ENCODE measurements at places on chromosomes 6 and 20.
A peak's percentile ranks its signal among the peaks of the same experiment; 100 is the strongest.

GRCh38 chr6:75746221-75746620 is 2.8 kb upstream of the MYO6 start:
- DNase-seq = no peak

DNA sequence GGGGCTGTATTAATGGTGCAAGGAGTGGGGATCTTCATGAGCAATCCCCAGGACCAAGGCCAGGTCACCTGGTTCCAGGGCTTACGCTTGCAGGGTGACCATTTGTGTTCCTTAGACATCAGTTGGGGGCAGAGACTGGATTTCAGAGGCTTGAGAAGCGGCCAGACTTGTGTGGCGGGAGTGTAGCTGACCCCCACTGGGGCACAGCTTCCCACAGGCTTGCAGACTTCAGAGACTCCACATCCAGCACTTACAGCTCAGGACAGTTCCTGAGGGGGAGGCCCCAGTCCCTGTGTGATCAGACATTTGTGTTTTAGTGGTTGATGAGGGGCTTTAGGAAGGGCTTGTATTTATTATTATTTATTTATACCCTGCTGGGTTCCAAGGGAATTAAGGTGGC is 15.3 kb downstream of the TJAP1 start:
- no peak for DNase-seq

- DNase-seq = no peak
These were observed 6.4 kb upstream of the MTRES1 start for GRCh38 chr6:107021446-107022185.

DNA sequence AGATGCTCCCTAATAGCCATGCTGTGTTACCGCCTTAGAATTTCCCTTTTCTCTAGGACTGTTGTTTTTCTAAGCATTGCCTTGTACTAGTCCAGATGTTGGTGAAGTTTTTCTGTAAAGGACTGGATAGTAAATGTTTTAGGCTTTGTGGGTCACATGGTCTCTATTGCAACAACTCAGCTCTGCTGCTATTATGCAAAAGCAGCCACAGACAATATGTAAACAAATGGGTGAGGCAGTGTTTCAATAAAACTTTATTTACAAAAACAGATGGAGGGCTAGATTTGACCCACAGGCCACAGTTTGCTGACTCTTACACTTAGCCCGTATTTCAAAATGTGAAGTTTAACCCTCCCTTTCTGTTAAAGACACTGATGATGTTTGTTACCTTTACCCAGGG is 207.6 kb upstream of the MYLIP start:
- DNase-seq = no peak

DNA sequence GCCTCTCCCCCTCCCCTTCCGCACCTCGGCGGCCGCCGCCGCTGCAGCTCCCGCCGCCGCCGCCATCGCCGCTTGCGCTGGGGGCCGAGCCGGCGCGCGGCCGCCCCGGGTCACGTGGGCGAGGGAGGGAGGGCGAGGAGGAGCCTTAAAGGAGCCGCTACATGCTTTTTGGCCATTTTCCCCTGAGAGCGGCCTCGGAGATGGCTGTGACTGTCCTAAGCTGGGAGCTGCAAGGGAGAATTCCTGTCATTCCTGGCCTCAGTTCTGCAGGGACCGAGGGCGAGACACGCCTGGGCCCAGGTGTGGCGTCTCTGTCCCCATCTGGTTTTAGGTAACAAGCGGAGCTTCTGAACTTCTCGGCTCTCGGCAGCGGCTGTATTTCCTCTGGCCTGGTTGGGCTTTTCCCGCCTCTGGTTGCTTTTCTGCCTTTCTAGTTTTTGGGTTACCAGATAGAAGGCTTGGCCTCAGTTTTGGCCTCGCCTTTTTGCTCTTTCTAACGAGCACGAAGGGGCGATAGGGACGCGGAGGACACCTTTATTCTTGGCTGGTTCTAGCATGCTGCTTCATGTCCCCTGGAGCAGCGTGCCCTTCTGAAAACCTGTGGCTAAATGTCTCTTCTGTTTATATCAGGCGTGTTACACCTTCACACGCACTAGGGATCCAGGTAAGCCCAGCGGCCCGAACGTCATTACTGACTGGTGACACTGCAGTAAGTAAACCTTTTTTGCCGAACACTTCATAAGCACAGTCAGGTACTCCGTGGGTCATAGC is at the start of gene EHMT2:
Gene EHMT2 (minus strand): TSS at position 87 of the 771 bp plus-strand sequence. CDS start 21 bp downstream, at position 66.
- DNase-seq = peak; percentile 69

DNA sequence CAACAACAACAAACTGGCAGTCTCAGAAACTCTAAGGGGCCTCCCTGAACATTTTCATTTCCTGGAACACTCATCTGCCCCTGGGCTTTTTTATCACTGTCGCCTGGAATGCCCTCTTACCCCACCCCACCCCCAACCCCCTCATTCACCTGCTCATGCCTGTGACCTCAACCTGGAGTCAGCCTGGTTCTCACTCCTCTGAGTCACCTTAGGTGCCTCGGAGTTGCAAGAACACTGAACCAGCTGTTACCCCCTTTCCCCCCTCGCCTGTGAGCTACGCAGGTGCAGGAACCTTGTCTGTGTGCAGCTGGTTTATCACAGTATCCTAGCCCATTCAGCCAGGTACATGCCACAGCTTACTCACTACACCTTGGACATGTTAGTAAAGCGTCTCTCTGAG is 12.8 kb upstream of the SNAI1 start:
- no peak for DNase-seq

DNA sequence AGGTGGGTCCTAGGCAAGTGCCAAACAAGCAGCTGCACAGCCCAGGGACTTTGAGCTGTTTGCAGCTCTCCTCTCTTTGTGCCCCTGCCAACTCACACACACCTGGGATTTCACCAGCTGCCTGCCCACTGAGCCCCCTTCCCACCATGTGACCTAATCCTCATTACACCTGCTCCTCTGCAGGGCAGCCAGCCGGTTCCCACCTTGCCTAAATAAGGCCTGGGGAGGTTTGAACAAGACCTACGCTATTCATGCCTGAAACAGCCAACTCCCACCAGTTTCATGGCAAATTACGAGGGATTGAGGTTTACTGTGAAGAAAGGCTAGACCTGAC is 92.6 kb upstream of the SOX4 start:
- peak; percentile 93 for DNase-seq

- no peak for DNase-seq
These were observed 2.4 kb downstream of the TDP2 start for GRCh38 chr6:24664046-24664987.

Data from SHP77 treated with DMSO at 0.1 percent for 48 hours (cell line).